Progenitor cell of endocrine pancreas (in vitro differentiated cells): ENCODE measurements at places on chromosomes 6 and 20. TPM values are rescaled to one million over a fixed set of nuclear protein-coding genes. Genes with fewer than 3 reads are reported as not detected.

The PLCB1 gene
- 16.2 and 18.0 TPM in 2 replicates for total RNA-seq

The TEAD3 gene
- total RNA-seq = 42.5 and 43.4 TPM in 2 replicates

The CAGE1 gene
- not detected in 2 replicates for total RNA-seq

The RWDD1 gene
- total RNA-seq = 35.8 and 36.2 TPM in 2 replicates

The CRIP3 gene
- 2.3 and 2.4 TPM in 2 replicates for total RNA-seq

The MROH8 gene
- 5.7 and 6.1 TPM in 2 replicates for total RNA-seq

The PRR18 gene
- total RNA-seq = 0.60 and 0.93 TPM in 2 replicates

The EFCAB8 gene
- total RNA-seq = 0.29 and 0.91 TPM in 2 replicates

The ZNF311 gene
- total RNA-seq = 0.91 and 1.4 TPM in 2 replicates

The RAET1E gene
- total RNA-seq = not detected in 2 replicates

The SCGN gene
- 95.0 and 97.2 TPM in 2 replicates for total RNA-seq

The ROS1 gene
- 0.14 and 0.22 TPM in 2 replicates for total RNA-seq

The FERMT1 gene
- 8.1 and 8.4 TPM in 2 replicates for total RNA-seq

The CRISP1 gene
- total RNA-seq = not detected in 2 replicates

The CCM2L gene
- total RNA-seq = 1.3 and 1.5 TPM in 2 replicates

The BMP5 gene
- total RNA-seq = 0.91 and 1.7 TPM in 2 replicates

The SLC22A7 gene
- not detected in 2 replicates for total RNA-seq

The SLC32A1 gene
- total RNA-seq = not detected in 2 replicates
